ENCODE measurements at places on chromosomes 12 and 14.

- peak; percentile 59 for DNase-seq
Observed at GRCh38 chr14:71355324-71356201, 448.3 kb downstream of the PCNX1 start.

- DNase-seq = no peak
Observed at GRCh38 chr14:35963209-35963608, 137.1 kb downstream of the BRMS1L start.

DNA sequence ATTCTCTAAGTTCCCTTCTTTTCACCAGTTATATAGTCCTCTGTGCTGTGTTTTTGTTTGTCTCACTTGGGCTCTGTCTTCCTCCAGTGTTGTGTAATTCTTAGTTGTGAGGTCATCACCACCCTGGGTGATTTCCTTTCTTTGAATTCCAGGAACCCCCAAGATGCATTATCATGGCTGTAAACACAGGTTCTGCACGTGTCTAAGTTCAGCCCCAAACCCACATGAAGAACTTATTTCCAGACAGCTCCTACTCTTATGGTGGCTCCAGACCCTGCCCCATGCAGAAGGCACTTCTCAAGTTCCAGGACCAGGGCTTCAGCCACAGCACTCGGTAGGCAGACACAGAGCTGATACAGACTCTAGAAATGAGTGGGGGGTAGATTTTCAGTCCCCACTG is 560.5 kb downstream of the BCL11B start:
- DNase-seq = no peak

DNA sequence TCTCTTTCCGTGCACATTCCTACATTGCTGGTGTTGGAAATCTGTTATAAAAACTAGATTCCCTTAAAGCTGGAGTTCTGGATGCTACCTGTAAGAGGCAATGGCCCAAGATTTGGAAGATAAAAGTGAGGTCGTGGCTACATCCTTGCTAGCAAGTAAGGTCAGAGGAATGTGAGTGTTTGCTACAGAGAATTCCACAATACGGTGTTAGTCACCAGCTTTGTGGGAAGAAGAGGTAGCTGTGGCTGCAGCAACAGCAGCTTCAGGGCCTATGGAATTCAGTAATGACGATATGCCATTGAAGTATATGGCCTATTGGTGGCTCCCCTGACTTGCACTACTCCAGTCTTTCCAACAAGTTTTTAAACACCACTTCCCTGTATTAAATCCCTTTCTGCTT is 227.7 kb upstream of the TMEM260 start:
- peak; percentile 86 for DNase-seq

DNA sequence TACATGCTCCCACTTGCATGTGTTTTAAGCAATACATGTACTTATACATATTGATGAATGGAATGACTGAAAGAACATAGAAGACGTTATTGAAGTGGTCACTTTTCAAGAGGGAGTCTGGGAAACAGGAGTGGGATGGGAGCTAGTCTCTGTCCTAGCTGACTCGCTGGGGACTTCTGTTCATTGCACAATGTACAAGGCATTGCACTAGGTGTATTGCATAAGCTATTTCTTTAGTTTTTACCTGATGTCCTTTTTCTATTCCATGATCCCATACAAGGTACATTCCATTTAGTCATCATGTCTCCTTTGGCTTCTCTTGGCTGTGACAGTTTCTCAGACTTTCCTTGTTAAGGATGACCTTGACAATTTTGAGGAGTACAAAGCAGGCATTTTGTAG is 4.0 kb upstream of the MYO1H start:
- DNase-seq = no peak
